HCT116 (cell line): ENCODE measurements at places on chromosomes 12 and 14. TPM values are rescaled to one million over a fixed set of nuclear protein-coding genes. Genes with fewer than 3 reads are reported as not detected.

- no peak for DNase-seq
Observed at GRCh38 chr12:62683776-62684569, 217.3 kb downstream of the MON2 start.

- no peak for DNase-seq
Observed at GRCh38 chr12:46267825-46268582, 839 bp downstream of the SLC38A1 start.

The FOXA1 gene
- 1.3 TPM for total RNA-seq

The KERA gene
- not detected for total RNA-seq

The C12orf60 gene
- 3.5 TPM for total RNA-seq
